ENCODE measurements at places on chromosomes 2 and 18. TPM values are rescaled to one million over a fixed set of nuclear protein-coding genes. Genes with fewer than 3 reads are reported as not detected.

IL36RN gene
- not detected for total RNA-seq

RAD51AP2 gene
- 1.2 TPM for total RNA-seq

CTNNA2 gene
- 43.5 TPM for total RNA-seq

TWSG1 gene
- total RNA-seq = 87.9 TPM

LIMS1 gene
- total RNA-seq = 30.8 TPM

UCN gene
- 1.2 TPM for total RNA-seq

All from neural progenitor cell (in vitro differentiated cells).